Stimulated activated CD8-positive, alpha-beta memory T cell treated with anti-CD3 and anti-CD28 coated beads, Interleukin-15, amount 100 ng/mL, for 4 hours (primary cell): ENCODE measurements at places on chromosomes 7 and 10.

- DNase-seq, result no peak
Observed at GRCh38 chr10:26824015-26824690, 36.6 kb downstream of the ABI1 start.

- no peak for DNase-seq
Observed at GRCh38 chr7:156379324-156380070, 261.1 kb upstream of the RNF32 start.

- DNase-seq, result no peak
Observed at GRCh38 chr10:97312897-97313296, 6.2 kb upstream of the FRAT1 start.

GRCh38 chr7:80145780-80146422 lies 11.3 kb downstream of the GNAI1 start:
- DNase-seq, result no peak

DNA sequence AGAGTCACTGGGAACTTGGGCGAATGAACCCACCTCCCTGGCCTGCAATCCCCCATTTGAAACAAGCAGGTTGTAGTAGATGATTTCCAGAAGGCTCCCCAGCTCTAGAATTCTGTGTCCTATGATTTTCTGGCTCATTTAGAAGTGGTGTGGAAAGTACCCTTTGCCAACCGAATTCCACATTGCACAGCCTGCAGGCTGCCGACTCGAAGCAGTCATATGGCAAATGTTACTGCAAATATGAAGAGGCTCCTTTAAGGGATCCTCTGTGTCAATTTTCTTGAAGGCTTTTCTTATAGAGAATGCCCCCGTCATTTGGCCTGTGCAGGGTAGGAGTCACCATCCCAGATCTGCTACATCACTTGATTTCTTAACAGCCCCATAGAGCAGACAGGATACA lies 5.6 kb downstream of the PODXL start:
- DNase-seq, result no peak
